Smooth muscle cell of the brain vasculature (primary cell): ENCODE measurements at places on chromosomes 2 and 18.

DNA sequence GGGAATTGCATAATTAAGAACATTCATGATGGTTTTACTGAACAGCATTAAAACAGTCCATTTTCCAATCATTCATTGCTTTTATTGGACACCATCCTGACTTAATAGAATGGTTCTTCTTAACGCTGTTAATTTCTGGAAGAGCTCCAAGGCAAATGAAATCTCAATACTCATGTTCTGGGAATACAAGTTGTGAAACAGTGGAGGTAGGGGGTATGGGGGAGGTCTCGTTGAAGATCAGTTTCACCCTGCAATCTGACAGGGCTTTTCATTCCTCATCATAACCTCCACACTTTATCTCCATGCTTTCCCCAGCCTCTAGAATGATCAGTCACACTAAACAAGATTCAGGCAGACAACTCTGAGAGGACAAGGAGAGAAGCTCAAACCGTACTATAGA lies 113.6 kb downstream of the ETAA1 start:
- no peak for DNase-seq

GRCh38 chr18:79789901-79790890 lies 7.5 kb upstream of the KCNG2 start:
- DNase-seq = no peak

DNA sequence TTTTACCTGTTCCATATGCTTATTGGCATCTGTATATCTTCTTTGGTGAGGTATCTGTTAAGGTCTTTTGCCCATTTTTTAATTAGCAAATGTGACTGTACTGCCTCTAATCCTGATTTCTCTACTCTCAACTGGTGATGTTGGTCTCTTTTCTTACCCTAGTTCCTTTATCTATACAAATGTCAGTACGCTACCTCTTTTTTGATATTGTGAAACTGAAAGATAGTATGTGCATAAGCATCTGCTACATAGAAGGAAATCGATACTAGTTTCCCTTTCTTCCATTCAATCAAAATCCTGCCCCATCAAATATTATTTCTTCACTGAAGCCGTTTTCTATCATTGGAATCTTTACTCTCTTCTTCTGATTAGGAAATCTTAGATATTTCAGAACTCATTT lies 194.9 kb upstream of the SPOPL start:
- DNase-seq = no peak

DNA sequence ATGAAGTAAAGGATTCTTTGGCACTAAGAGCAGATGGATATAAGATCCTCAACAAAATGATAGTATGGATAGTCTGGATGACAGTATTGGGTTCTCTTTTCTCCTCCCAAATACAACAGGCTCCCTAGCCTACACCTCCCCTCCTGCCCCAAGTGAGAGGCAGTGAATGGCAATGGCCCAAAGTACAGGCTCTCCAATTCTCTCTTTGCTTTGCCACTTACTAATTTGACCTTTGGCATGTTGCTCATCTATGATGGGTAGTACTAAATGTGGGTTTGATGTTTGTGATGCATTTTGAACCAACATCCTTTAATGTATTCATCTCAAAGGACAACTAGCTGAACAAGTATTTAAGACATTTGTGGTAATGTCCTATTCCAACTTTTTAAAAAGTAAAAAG lies 65.9 kb downstream of the EIF5B start:
- no peak for DNase-seq

GRCh38 chr2:135954020-135954601 lies 31.3 kb downstream of the DARS1 start:
- no peak for DNase-seq

GRCh38 chr2:204643326-204643725 lies 98.1 kb downstream of the PARD3B start:
- DNase-seq = no peak

- no peak for DNase-seq
Measured at GRCh38 chr2:152418688-152419087, 83.7 kb downstream of the FMNL2 start.

DNA sequence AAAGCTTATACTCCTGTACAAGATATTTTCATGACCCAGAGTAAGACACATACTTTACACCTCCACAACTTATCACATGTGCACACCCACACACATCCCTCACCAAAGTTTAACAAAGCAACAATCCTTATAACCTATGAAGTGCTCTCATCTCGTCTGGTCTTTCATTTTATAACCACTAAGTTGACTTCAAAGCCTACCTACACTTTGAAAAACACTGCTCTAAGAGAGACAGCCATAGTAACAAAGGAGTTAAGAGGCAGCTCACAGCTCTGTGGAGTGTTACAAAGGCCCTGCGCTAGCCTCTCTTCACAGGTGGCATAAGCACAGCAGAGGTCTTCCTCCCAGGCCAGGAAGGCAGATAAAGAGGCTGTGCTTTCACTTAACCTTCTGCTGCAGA lies 69.7 kb upstream of the TMEM200C start:
- no peak for DNase-seq
